ENCODE measurements at places on chromosomes 16 and 17. TPM values are rescaled to one million over a fixed set of nuclear protein-coding genes. Genes with fewer than 3 reads are reported as not detected.

The KRTAP4-5 gene
- polyA plus RNA-seq, result not detected

The KCNJ16 gene
- polyA plus RNA-seq, result not detected

The ODAD4 gene
- 0.47 TPM for polyA plus RNA-seq

The SOX15 gene
- 0.29 TPM for polyA plus RNA-seq

The PRSS21 gene
- 0.17 TPM for polyA plus RNA-seq

GRCh38 chr16:81445966-81446906 is 1.6 kb downstream of the CMIP start:
- no peak for DNase-seq

- no peak for DNase-seq
Measured at GRCh38 chr17:76997981-76998531, 129.9 kb downstream of the MGAT5B start.

DNA sequence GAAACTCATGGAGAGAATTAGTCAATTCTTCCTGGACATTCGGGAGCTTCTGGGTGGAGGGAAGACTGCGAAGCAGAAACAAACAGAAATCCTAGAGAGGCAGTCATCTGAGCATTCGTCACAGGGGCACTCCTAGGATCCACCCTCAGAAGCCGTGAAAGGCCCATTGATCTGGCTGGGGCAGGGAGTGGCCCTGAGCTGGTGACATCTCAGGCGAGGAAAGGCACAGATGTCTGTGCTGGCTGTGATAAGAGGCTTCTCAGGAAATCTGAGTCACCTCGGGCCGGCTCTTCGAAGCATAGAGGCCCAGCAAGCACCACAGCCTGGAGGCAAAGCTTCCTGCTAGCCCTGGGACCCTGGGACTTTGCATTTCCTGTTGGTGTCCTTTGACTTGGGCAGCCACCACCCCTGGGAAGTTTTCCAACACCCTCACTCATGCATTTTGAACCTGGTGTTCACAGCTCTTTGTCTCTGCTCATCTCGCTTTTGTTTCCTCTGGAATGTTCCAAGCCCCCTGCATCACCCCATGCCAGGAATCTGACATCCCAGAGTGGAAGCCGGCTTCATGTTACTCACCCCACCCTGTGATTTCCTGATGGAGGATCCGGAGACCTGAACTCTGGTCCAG is 23.3 kb upstream of the CDRT4 start:
- no peak for DNase-seq

GRCh38 chr17:34305606-34306005 is 13.6 kb upstream of the CCL8 start:
- DNase-seq, result no peak

DNA sequence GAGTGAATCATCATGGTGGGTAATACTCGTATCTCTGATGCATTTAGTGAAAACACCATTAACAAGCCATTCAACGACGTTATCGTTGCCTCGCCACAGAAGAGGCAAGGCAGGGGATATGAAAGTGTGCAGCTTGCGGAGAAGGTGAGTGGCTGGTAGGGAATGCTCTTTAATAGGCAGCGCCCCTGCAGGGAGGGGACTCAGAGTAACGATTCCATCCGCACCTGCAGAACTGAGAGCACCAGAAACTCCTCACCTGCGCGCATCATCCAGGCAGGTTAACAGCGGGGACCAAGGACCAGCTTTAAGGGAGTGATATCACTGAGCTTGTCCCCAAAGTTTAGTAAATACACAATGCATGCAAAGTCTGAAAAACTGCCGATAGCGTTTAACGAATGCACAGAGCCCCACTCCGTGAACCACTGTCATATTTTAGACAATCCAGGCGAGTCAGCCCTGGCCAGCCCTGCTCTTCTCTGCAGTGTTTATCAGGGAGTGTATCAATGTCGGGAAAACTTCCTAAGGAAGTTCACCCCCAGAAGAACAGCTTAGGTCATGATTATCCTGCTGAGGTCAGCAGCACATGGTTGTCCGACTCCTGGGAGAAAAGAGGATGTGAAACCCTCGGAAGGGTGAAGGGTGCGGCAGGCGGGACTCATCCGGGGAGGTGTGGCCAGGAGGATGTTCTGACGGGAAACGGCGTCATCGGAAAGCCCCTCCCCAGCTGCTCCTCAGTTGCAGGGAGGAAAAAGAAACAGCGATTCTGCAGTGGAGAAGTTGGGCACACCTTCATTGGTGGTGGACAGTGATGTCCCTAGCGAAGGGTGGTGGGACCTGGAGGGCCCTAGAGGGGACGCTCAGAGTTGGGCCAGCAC is 68.5 kb upstream of the DNAH17 start:
- no peak for DNase-seq

DNA sequence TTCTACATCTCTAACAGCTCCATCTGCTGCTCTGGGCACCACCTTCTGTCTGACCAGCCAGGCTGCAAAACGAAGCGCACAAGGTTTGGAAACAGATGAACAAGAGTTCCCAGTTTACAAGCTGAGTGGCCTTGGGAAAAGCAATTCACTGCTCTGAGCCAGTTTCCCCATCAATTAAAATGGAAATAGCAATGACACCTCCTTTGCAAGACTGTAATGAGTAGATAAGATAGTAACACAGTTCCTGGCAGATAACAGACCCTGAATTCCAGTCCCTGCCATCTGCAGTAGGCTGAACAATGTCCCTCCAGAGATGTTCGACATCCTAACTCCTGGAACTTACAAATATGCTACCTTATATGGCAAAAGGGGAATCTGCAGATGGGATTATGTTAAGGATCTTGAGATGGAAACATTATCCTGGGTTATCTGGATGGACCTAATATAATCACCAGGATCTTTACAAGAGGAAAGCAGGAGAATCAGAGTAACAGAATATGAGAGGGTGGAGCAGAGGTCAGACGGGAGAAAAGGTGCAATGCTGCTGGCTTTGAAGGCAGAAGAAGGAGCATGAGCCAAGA is 27.9 kb downstream of the CPPED1 start:
- DNase-seq, result no peak

DNA sequence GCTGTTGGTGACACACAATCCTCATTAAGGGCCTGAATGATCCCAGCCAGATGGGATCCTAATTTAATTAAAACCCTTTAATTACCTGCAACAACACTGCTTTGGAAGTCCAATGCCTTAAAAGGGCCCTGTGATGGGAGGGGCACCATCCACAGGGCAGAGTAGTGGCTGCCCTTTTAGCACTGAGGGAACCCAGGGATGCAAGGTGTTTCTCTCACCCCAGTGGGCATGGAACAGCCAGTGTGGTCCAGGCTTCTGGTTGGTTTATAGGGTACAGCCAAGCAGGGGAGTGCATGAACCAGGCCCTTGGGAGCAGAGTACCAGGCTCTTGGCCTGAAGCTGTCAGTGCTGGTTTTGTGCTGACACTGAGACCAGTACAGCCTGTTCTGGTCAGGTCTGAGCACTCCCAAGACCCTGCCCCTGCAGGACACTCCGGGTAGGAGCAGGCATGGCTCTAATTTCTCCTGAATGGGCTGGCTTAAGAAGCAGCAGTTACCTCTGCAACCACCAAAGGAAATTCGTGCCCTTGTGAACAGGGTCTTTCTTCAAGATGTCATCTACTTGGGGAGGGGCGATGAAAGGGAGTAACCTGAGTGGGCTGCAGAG is 9.9 kb downstream of the NXPH3 start:
- DNase-seq, result no peak

DNA sequence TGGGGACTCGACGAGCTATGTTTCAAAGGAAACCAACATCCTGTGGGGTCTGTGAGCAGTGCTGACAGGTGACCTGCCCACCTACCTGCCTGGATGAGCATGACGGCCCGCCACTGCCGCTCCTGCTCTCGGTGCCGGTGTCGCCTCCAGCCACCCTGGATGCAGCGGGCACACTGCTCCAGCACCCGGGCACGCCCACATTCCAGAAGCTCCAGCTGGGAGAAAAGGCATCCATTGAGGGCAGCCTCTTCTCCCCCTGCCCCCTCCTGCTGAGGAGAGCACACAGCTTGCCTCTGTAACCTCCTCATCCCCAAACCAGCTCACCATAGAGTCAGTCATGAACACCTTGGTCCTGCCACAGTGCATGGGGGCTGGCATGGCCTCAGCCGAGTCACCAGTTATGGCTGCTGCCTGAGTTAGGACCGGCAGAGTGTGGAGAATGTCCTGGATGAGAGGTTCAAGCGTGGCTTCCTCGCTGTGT is 14.3 kb downstream of the ZNHIT3 start:
- DNase-seq, result no peak

DNA sequence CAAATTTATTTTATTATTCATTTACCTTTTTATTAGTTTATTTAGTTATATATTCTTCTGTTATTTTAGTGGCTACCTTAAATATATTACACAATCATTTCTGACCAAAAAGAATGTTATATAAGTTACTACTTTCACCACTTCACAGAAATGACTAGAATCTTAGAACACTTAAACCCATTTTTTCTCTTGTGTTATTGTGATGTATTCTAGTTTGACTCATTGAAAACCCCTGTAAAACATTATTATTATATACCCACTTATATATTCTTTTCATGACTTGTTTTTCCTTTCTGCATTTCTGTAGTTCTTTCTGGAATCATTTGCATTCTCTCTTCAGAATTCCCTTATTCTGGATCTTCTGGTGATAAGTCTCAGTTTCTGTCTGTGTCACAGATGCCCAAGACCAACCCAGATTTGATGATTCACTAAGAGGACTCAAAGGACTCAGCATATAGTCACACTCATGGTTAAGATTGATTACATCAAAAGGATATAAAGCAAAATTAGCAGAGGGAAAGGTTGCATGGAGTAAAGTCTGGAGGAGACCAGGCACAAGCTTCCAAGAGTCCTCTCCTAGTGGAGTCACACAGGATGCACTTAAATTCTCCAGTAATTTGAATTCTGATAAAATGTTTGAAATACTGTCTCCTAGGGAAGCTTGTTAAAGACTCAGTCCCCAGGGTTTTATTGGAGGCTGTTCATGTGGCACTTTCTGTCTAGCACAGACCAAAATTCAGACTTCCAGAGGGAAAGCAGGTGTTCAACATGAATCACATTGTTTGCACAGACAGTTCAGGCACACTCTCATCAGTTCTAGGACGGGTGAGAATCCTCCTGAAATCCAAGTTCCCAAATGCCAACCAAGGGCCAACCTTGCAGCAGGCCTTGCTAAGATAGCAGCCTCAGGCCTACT is 7.7 kb downstream of the GINS3 start:
- no peak for DNase-seq

- DNase-seq, result no peak
Measured at GRCh38 chr17:30062372-30062771, 54.2 kb upstream of the NSRP1 start.

GRCh38 chr16:4692460-4693295 is 684 bp upstream of the NUDT16L1 start:
- no peak for DNase-seq

DNA sequence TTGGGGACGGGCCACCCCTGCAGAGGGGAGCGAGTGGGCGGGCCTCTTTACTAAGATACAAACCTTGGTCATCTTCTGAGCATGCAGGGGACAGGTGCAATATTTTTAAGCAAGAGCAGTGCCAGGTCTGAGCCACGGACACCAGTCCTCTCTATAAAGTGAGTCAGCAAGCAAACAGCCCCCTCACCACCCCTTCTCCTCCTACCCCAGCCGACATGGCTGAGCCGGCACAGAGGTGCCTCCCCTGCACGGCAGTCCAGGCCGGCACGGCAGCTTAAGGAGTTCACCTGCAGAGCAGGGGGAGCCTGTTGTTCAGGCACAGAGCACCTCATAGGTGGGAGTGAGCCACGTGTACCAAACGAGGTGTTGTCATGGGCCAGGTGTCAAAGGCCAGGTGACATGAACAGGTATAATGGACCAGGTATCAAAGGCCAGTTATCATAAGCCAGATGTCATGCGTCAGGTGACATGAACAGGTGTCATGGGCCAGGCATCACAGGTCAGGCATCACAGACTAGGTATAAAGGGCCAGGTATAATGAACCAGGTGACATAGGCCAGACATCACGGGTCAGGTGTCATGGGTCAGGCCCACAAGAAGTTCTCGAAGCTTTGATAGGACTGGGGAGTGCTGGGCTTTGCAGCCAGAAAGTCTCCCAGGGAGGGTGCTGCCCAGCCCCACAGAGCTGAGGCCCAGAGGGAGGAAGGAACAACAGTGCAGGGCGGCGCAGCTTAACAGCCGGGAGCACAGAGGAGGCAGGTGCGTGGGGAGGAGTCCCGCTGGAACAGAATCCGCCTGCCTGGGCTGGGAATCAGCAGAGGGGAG is 42.6 kb upstream of the ZNF469 start:
- no peak for DNase-seq

GRCh38 chr17:9306086-9306485 is 269.5 kb downstream of the STX8 start:
- DNase-seq, result no peak

Measured in AG04450 (cell line).